ENCODE measurements at places on chromosomes 1 and 21.

- DNase-seq, result no peak
Measured at GRCh38 chr1:15948595-15949452, 27.1 kb downstream of the ZBTB17 start.

DNA sequence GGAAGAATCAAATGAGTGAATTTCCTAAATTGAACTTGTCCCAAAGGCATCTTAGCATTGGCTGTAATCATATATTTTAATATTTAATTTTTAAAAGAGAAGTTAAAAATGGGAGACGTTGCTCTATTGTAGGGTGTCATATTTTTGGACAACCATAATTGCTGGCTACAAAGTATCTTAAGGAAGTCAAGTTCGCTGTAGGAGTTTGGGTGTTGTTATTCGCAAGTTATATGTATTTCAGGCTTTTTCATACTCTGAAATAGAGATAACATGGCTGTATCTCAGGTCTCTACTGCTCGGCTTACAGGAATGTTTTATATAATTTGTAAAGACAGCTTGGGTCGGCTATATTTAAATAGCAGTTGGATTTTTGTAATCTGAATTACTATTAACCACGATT lies 852 bp downstream of the TMEM50A start:
- peak; percentile 62 for DNase-seq

- DNase-seq, result no peak
Measured at GRCh38 chr1:226444901-226445300, 37.0 kb upstream of the PARP1 start.

DNA sequence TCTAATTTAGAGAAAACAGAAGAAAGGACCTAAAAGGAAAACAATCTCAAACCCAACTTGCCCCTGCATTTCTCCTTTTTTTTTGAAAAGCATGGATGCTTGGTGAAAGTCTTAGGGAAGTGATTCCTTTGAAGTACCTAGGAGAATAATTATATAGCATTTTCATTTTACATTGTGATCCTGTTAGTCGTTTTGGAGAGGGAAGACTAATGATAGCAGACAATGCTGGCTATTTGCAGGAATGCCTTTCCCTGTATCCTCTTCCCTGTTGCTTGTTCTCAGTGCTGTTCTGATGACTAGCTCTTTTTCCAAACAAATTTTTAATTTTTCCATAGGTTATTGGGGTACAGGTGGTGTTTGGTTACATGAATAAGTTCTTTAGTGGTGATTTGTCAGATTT lies 53.9 kb downstream of the LAMC1 start:
- DNase-seq, result no peak

DNA sequence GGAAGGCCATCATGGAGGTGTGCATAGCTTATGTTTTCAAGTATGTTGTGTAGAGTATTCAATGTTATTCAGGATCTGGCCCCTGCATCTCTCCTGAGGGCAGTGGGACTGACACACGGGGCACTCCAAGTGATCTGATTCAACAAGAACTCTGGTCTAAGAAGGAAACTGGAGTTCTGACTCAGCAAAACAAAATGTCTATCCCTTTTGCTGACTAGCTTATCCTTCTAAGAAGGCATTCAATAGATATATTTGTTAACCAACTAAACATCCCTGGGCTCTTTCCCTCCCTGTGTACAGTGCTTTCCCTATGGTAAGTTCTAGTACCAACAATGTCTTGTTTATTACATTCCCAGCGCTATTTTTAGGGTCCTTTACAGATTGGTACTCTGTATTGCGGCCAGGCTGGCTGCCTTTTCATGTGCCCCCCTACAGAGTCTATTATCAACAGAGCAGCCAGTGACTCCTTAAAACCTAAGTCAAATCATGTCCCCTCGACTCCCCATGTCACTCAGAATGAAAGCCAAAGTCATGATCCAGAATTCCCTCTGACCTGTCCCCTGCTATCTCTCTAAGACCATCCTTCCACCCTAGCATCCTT lies 304.9 kb downstream of the KCNH1 start:
- DNase-seq, result no peak

GRCh38 chr1:162906485-162906884 lies 45.5 kb upstream of the CCDC190 start:
- no peak for DNase-seq

DNA sequence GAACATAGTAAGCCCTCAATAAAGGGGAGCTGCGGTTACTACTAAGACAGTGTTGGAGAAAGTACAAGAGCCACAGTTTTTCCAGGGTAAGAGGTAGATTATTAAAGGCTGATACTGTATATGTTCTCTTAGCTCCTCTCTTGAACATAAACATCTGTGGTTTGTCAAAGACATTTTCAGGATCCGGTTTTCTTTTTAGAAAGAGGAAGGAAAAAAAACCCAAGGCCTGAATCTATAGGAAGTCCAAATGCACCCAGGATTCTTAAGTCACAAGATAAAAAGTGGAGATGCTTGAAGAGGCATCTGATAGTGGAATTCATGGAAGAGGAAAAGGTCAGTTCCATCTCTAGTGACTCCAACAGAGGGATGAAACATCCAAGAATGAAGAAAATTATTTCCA lies 24.6 kb upstream of the SLC45A3 start:
- DNase-seq, result peak; percentile 66

DNA sequence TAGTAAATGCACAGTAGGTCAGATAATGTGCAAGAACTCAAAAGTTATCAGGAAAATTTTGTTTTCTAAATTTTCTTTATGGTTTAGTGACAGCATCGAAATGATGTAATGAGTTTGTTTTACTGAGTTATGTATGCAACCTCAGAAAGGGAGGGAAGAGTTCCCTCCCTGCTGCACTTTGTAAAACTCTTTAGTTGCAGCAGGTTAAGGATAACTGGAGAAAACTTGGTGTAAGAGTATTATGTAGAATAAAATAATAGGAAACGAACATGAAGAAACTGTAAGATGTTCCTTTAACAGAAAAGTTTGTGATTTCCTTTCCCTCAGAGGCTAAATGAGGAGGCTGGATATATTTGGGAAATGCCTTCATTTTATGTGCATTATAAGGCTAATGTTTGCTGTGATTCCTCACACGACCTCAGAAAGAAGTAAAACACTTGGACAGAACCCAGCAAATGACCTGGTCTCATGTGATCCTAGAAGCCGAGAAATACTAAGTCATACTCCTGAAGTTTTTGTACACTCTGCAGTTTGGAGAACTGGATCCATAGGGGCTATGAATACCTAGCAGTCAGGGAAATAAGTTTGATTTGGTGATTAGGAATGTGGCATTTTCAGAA lies 35.4 kb downstream of the ADGRL2 start:
- DNase-seq, result no peak

DNA sequence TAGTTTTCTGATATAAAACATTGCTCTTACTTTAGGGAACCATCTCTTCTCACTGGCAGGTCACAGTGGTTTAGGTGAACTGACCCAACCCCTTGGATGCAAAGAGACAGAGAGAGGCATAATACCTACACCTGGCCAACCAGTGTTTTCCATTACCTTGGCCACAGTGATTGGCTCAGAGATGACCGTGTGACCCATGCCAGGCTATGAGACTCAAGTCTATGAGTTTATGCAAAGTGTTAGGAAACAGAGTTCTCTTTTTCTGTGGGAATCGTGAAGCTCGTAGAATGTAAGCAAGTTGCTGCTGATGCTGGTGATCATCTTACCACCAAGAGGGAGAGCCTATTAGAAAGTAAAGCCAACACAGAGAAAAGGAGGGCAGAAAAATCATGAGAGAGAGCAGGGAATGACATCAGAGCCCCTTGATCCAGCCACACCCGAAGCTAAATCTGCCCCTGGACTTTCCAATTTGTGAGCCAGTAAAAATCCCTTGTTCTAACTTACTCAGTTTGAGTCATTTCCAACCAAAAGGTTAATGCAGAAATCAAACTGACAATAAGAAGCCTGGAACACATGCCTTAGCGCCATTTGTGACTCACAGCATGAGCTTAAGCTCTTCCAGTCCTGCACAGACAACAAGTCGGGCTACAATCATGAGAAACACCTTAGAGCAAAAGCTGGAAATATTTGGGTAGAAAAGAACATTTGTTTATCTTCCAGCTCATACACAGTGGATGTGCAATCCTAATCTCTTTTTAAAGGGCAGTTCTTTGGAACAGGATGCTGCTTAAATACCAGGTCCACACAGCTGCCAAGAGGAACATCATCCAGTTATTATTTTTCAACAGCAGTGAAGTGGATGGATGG lies 81.3 kb upstream of the KAZN start:
- DNase-seq, result no peak

DNA sequence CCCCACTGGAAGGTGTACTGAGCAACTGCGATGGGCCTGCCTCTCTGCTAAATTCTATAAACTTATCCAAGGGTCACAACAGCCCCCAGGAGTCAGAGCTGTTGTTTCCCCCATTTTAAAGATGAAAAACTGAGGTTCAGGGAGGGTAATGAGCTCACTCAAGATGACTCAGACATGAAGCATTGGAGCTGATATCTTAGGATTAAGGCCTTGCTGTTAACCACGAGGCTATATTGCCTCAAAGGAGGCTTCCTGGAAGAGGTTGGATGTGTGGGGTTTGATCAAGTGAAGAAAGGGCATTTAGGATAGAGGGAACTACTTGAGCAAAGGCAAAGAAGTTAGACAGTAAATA lies 6.7 kb downstream of the LDLRAP1 start:
- peak; percentile 4 for DNase-seq

- DNase-seq, result no peak
Measured at GRCh38 chr1:116451702-116452101, 78.7 kb downstream of the ATP1A1 start.

- no peak for DNase-seq
Measured at GRCh38 chr1:20095564-20096434, 23.5 kb downstream of the PLA2G2D start.

GRCh38 chr1:168408884-168409283 lies 128.2 kb downstream of the TBX19 start:
- DNase-seq, result no peak

DNA sequence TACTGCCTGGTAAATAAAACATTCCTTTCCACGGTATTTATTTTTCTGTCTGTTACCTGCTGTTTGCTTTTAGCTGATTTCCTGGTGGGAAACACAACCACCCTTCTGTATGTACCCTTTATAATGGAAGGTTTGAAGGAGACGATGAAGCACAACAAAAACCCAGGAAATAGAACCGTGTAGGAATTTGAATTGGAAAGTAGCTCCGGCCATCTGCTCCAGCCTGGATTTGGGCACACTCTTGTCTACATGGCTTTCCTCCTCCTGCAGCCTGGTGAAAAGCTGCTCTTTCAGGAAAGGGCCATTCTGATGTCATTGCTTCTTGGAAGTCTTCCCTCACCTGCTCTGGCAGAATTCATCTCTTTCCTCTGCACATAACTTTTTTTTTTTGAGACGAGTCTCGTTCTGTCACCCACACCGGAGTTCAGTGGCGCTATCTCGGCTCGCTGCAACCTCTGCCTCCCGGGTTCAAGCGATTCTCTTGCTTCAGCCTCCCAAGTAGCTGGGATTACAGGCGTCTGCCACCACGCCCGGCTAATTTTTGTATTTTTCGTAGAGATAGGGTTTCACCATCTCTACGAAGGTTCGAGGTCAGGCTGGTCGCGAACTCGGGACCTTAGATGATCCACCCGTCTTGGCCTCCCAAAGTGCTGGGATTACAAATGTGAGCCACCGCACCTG lies 2.7 kb downstream of the AK4 start:
- no peak for DNase-seq

GRCh38 chr21:31993826-31994825 lies 121.3 kb downstream of the HUNK start:
- no peak for DNase-seq

GRCh38 chr1:225847610-225848009 lies 34.6 kb downstream of the TMEM63A start:
- no peak for DNase-seq

DNA sequence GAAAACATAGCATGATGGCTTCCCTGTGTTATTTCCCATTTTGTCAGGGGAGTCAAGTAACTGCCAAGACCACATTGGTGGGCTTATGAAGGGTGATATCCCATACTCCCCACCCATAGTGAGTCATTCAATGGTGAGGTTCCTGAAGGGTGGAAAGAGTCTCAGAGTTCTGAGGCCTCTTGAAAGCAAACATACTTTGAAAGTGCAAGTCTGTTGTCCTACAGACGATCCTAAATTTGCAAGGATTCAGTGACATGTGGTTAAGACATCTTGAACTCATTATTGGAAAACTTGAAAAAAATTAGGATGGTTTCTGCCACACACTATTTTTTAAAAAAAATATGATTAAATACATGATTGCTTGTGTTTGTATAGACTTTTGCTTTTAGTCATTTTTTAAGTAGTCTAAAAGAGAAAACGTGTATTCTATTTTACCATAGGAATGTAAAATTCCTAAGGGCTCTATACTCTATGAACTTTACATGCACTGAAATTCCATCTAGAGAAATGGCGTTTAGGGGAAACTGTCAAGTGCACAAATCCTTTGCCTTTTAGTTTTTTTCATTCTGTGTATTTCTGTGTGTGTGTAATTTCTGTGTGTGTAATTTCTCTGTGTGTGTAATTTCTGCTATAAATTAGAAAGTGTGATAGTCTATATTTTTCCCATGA lies 225.5 kb upstream of the ADAMTS5 start:
- DNase-seq, result no peak

DNA sequence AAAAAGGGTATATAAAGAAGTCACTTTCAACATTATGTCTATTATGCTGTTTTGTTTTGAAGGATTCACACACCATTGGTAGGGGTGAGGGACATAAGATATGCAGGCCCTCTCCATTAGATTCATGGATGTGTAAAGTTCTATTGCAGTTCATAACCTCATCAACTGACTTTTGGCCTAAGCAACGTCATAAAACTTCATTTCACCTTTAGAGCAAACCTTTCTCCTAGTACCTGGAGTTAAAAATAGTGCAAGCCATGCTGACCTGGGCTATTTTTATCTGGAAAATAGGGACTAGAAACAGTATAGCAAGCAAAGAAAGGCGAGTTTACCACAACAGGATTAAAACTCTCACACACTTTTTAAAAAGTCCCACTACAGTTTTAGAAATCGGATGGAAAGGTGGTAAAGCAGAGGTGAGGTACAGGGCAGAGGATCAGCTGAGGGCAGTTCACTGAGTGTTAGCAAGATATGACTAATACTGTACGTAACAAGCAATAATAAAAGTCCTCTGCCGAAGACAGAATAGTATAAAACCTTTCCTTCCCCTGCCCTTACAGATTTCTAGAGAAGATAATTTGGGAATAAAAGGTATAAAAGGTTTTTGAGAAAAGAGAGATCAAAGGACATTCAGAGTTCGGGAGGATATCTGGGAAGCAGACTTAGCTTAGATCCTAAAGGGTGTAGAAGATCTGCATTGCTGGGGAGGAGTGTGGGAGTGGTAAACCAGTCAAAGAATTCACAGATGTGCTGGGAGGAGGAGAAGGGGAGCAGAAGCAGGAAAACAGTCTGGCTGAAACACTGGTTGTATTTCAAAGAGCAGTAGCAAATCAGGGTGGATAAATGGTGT lies 14.3 kb downstream of the EGLN1 start:
- no peak for DNase-seq

- peak; percentile 16 for DNase-seq
Measured at GRCh38 chr1:241336335-241336734, 20.7 kb downstream of the RGS7 start.

GRCh38 chr1:61139775-61140549 lies 57.6 kb downstream of the NFIA start:
- DNase-seq, result no peak

Data from Kasumi-1 (cell line).